ENCODE measurements at places on chromosomes 3 and 15.
A peak's percentile ranks its signal among the peaks of the same experiment; 100 is the strongest.

DNA sequence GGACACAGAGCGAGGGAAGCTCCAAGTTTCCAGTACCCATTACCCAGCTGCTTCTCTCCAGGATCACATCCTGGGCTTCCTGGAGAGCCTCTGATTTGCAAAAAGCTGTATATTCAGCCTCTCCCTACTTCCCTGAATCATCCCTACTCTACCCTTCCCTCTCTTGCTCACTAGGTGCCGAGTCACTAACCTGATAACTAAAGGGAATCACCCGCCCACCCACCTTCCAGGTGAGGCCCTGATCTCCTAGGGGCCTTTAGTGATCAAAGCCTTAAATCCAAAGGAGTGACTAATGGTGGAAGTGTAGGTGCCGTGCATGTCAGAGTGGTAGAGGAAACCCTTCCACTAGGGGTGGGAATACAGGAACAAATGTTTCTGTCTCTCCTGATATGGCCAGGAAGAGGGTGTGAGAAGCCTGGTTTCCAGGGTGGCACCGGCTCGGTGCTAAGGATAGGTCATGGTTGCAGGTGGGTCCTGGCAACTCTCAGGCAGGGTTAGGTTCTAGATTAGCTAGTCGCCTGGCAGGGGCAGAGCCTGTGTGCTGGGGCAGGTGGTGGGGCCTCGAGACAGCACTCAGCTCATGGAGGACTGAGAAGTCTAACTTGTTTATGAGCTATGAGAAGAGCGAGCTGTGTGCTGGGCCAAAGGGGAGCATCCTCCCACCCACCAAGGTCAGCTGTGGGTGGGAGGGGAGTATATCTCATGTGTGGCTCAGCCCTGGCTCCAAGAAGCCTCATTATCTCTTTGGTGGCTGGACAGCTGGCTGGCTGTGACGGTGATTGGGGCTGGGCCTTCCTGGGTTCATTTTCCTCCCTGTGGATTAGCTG, 10.1 kb downstream of the SEMA7A start:
- DNase-seq: no peak

DNA sequence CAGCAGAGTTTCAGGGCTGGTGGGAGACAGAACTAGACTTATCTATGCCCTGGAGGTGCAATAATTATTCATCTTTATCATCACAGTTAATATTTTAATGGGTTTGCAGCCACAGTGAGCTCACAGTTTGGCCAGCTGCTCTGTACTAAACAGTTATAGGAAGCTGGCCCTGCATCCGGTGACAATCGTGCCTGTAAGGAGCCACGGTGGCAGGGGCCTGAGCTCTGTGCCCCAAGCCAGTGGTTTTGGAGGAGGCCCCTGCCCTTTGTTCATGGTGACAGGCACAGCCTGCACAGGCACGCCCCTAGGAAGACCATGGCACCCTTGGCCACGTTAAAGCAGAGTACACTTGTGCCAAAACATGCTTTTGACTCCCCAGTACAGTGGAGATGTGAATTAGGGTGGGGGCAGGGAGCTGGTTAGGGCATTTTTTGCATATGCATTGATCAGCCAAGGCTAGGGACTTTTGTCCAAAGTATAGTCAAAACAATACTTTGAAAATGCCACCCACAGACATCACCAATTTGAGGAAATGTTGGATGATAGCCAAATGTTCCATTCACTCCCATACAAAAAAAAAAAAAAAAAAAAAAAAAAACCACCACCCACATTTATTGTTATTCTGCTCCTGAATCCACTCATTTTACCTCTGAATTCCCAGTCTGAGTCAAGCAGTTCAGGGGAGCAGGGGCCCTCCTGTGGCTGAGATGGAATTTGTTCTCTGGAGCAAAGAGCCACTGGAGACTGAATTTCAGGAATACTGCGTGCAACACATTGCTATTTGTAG, 3.4 kb upstream of the RFTN1 start:
- no peak for DNase-seq

GRCh38 chr15:63156755-63157117, 541 bp downstream of the RPS27L start:
- DNase-seq: peak; percentile 57

- DNase-seq: no peak
Observed at GRCh38 chr3:142577696-142578328, 721 bp downstream of the ATR start.

DNA sequence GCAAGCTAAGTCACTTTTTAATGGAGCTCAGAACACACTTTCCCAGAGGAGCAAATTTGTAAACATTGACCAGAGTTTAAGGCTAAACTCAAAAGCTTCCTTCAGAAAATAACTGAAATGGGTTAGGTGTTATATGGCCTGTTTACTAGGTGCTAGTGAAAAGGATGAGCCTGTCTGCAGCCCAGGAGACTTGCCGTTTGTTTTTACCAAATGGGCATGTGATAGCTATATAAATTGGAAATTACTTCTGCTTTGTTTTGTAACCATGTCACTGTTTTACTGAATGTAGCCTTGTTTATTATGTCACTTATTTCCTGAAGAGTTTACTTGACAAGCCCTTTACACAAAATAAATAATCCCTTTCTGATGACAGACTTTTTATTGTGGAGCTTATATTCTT, 109.4 kb upstream of the THSD4 start:
- no peak for DNase-seq

Data from bone marrow (tissue), 2 donors.